AML-193 (cell line): ENCODE measurements at places on chromosomes 2 and 18.

GRCh38 chr2:176424746-176425145, 155.5 kb downstream of the MTX2 start:
- DNase-seq: no peak

- DNase-seq: no peak
These were observed 91.2 kb downstream of the LIPG start for GRCh38 chr18:49652881-49653724.

GRCh38 chr2:88170472-88170892, 336 bp downstream of the THNSL2 start:
- no peak for DNase-seq

GRCh38 chr2:202299712-202300111, 34.1 kb downstream of the NOP58 start:
- DNase-seq: no peak

DNA sequence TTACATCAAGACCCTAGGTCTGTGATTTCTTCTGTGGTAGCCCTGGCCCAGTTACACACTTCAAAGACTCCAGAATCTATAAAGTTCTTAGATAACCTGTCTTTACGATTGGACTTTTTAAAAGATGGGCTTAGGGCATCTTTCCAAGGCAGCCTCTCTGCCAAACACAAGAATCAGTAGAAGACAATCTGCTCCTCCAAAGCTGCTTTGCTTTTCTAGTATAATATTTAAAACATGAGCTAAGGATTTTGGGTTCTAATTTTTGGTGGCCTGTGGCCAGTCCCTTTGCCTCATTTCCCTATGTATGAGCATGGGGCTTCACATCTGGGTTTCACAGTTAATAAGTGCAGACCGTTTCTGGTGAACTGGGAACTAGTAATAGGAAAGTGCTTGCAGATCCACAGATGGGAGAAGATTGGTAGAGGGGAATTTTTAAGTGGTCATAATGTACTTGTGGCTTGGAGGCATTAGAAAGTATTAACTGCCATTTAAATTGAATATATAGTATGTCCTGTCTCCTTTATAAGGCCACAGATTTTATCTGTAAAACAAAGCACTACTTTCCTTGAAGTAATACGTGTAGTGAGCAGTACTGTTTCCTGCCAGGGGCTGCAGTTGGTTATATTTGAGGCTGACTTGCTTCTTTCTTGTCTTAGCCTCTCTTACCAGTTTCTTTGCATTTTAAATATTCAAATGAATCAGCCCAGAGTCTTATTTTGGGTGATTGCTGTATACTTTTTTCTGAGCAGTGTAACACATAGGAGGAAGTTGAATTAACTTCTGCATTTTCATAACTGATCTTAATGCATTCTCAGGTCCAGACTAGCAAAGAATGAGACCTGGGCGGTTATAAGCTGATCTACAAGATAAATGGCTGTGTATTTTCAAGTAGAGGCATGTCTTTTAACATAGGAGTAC, 1.5 kb downstream of the ARPC2 start:
- DNase-seq: peak; percentile 74

GRCh38 chr2:185391543-185391942, 347.1 kb upstream of the FSIP2 start:
- DNase-seq: no peak

- no peak for DNase-seq
These were observed 171.0 kb downstream of the OSR1 start for GRCh38 chr2:19187323-19188020.

DNA sequence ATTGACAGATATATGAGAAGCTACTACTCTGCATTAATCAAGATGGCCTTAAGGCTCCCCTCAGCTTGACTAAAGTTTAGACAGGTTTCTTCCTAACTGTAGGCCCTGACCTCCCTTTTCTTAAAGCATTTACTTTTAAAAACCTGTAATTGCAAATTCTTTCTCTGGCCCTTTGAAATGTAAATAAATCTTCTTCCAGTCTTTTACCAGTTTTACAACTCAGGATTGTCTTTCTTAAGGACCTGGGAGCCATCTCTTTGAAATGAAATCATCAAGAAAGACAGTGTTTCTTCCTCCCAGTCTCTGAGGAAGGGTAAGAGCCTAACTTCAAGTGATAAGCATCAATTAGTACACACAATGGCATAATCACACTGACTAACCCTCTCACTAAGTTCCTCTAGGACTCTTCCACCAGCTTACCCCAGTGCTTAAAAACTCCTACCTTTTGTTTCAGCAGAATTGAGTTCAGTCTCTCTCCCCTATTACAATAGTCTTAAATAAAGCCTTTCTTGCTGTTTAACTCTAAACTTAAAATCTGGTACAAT, 58.7 kb upstream of the CDH20 start:
- DNase-seq: no peak

GRCh38 chr2:236671896-236672562, 102.4 kb downstream of the ACKR3 start:
- DNase-seq: no peak

DNA sequence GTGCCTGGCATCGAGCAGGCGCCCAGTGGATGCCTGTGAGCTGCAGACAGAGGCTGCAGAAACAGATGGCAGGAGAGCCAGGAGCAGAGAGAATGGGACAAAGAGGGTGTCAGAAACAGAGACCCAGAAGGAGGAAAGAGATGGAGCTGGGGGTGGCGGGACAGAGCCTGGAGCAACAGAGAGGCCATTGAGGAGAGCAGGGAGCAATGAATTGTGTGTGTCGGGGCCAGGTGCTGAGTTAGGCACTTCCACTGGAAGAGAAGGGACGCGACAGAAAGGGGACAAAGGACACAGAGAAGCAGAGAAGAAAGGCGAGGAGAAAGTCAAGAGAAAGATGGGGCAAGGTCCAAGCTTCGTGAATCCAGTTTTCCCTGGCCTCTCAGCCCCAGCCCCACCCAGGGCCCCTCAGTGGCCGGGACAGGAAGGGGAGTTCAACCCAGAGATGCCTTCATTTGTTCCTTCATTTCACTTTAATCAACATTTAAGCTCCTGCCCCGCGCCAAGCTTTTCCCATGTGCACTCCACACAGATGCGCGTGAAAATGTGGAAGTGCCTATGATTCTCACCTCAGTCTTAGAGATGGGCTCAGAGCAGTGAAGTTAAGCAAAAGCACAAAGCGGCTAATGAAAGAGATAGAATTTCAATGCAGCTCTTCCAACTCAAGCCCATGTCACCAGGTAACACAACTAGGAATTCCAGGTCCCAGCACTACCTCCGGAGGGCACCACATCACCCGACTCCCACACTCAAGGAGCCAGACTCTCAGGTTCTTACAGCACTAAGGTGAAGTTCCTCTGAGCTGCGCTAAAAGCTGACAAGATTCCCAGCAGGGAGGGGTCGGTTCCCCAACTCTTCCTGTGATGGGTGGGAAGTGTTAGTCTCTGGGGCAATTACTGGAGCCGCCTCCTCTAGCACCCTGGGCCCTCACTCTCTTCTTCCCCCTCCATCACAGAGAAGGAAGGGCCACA, 55.1 kb downstream of the TNS1 start:
- no peak for DNase-seq

- no peak for DNase-seq
These were observed 53.6 kb downstream of the GALNT1 start for GRCh38 chr18:35635170-35635569.

- DNase-seq: no peak
These were observed 4.0 kb downstream of the IMP4 start for GRCh38 chr2:130346741-130347066.

GRCh38 chr2:137168552-137168951, 403.2 kb downstream of the THSD7B start:
- no peak for DNase-seq

DNA sequence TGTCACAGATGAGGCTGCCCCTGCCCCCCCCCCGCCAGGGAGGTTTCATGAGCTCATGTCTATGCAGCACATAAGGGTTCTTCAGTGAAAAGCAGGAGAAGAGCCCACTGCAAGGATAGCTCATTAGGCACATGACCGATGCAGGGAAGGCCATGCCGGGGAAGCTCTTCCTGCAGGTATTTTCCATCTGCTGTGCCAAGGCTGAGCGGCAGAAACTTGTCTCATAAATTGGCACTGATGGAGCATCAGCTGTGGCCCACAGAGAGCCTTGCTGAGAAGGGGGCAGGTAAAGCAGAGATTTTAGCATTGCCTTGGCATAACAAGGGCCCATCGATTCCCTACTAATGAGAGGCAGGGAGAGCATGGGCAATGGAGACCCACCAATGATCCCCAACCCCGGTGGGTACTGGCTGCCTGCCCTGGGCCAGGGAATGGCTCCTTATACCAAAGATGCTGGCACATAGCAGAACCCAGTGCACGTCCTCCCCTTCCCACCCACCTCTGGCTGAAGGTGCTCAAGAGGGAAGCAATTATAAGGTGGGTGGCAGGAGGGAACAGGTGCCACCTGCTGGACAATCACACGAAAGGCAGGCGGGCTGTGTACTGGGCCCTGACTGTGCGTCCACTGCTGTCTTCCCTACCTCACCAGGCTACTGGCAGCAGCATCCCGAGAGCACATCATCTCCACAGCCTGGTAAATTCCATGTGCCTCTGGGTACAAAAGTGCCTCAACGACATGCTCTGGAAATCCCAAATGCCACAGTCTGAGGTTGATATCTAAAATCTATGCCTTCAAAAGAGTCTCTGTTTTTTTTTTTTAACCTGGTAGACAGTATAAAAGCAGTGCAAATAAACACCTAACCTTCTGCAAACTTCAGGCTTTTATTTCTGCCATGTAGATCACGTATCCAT, 41.4 kb downstream of the STEAP3 start:
- DNase-seq: peak; percentile 9

- no peak for DNase-seq
These were observed 44.6 kb downstream of the TFCP2L1 start for GRCh38 chr2:121240436-121240835.

DNA sequence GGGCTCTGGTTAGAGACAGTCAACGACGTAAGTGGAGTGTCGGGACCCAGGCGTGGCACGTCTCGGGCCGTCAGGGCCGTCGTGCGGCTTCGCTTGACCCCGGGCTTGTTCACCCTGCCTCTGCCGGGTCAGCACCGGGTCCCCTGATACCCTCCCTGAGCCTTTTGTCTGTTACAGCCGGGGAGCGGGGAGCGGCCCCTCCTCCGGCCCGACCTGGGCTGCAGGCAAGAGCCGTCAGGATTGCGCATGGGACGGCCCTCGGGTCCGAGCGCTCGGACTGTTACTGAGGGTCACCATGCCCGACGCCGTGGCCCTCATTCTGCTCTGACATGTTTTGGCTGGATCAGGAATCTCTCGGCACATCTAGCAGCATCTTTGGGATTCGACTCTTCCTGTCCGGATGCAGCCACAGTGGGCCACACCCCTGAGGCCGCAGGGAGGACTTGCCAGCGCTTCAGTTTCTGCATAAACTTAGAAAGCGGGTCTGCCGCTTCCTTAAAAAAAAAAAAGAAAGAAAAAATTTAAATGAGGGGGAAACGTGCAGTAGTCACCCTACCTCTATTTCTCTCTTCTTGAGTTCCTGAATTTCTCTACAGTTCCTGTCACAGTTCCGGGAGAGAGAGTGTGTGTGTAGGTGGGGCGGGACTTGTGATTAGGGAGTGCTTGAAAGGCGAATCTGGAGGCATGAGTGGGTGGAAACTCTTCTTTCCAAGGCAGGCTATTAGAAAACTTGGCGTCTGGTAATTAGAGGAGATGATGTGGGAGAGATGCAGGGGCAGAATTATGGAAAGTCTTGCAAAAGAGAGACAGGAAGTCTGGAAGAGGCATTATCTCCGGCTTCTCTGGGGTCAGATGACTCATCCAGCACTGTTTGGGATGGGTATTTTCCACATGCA, 909 bp downstream of the TMEM87B start:
- DNase-seq: peak; percentile 77

- no peak for DNase-seq
These were observed 89.2 kb upstream of the GLS start for GRCh38 chr2:190791347-190791975.

- DNase-seq: no peak
These were observed 132.4 kb downstream of the CYP26B1 start for GRCh38 chr2:72015266-72015665.

- no peak for DNase-seq
These were observed 15.7 kb downstream of the SOWAHC start for GRCh38 chr2:109629867-109630266.

DNA sequence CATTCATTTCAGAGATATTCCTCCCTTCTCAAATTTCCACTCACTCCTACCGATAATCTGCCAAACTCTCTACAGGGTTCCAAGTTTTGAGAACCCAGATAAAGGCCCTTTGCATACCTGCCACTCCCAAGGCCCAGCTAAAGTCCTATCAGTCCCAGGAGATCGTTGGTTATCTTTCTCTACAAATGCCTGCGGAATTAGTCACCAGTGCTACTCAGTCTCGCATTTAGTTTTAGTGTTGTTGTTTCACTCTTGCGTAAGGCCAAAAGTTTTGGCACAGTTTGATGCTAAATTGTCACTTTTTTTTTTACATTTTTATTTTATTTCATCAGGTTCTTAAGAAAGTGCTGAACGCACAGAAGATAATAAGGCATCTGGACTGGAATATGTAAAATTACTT, 29.2 kb upstream of the SETBP1 start:
- no peak for DNase-seq

GRCh38 chr2:162215162-162215561, 28.1 kb downstream of the FAP start:
- DNase-seq: no peak

DNA sequence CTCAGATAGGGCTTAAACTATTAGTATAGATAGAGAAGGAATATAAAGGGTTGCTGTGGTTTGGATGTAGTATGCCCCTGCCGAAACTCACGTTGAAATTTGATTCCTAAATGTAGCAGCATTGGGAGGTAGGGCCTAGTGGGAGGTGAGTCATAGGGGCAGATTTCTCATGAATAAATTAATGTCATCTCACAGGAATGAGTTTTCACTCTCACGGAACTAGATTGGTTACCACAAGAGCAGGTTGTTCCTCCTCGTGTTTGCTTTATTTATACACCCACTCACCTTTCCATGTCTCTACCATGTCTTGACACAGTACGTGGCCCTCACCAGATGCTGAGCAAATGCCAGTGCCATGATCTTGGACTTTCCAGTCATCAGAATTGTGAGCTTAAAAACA, 218.2 kb downstream of the RBM43 start:
- no peak for DNase-seq

- DNase-seq: no peak
These were observed 6.0 kb upstream of the DNAH7 start for GRCh38 chr2:196074631-196075030.

DNA sequence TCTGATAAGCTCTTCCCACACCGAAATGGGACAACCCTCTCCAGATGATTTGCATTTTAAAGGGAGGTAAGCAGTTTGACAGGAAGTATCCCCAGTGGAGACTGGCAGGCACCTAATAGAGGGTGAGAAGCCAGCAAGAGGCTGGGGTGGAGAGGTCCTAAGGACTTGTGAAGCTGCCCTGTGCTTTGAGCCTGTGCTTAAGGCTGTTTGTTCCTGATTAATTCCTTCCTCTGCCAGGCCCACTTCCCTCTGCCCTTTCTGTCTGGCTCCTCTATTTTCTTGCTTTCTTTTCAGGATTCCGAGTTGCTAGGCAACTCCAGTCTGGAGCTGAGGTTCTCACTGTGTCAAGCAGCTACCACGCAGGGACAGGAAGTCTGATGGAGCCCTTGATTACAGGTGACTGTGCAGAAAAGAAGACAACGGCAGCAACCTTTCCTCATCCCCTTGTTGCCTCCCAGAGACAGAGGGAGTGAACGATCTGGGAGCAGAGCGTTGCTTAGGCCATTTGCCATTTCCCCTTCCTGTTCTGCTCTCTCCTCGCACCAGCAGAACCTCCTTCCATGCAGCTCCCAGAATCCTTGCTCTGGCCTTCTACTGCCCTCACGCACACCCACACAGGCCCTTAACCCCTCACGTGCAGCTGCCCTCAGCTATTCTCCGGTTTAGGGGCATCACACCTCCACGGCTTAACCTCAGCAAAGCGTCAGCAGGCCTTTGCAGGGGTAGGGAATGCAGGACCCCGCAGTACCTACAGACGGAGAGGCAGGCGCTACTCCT, 103.6 kb upstream of the CELF4 start:
- DNase-seq: no peak

- no peak for DNase-seq
These were observed 186.4 kb upstream of the SLC39A10 start for GRCh38 chr2:195470622-195471021.
